ENCODE measurements at places on chromosomes 3 and 15.

DNA sequence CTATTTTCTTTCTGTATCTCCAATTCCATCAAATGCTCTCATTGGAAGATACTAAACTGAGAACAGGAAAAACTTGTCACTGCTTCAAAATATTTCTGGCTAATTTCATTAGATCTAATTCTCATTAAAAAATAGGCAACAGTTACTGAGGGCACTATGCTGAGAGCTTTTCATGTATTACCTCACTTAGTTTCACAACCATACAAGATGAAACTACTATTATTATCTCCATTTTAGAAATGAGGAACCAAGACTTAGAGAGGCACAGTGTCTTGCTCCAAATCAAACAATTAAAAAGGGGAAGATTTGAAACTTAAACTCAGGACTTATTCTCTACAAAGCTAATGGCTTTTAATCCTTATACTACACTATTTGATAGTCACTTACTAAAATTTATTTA lies 7.2 kb upstream of the OTOL1 start:
- DNase-seq, result no peak

- no peak for DNase-seq
Observed at GRCh38 chr15:81643771-81644170, 269.8 kb upstream of the TMC3 start.

DNA sequence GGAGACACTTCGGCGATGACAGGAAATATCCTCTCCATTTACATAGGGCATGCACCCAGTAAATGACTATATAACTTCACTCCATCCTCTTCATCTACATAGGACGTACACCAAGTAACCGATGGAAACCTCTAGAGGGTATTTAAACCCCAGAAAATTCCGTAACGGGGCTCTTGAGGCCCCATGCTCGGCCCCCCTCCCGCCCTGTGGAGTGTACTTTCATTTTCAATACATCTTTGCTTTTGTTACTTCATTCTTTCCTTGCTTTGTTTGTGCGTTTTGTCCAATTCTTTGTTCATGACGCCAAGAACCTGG lies 7.5 kb upstream of the FAM107A start:
- no peak for DNase-seq

- DNase-seq, result no peak
Observed at GRCh38 chr3:17065881-17066280, 181.1 kb downstream of the PLCL2 start.

GRCh38 chr3:188978421-188979171 lies 193.2 kb upstream of the TPRG1 start:
- DNase-seq, result no peak

DNA sequence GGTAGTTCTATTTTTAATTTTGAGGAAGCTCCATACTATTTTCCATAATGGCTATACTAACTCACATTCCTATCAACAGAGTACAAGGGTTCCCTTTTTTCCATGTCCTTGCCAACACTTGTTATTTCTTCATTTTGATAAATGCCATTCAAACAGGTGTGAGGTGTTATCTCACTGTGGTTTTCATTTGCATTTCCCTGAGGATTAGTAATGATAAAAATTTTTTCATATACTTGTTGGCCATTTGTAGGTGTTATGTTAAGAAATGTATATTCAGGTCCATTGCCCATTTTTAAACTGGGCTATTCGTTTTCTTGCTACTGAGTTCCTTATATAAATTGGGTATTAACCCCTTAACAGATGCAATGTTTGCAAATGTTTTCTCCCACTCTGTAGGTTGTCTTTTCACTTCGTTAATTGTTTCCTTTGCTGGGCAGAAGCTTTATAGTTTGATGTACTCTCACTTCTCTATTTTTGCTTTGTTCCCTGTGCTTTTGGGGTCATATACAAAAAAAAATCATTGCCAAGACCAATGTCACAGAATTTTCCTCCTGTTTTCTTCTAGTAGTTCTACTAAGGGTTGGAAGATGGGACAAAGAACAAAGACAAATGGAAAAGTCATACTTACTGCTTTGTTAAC lies 11.0 kb upstream of the VPS39 start:
- no peak for DNase-seq

DNA sequence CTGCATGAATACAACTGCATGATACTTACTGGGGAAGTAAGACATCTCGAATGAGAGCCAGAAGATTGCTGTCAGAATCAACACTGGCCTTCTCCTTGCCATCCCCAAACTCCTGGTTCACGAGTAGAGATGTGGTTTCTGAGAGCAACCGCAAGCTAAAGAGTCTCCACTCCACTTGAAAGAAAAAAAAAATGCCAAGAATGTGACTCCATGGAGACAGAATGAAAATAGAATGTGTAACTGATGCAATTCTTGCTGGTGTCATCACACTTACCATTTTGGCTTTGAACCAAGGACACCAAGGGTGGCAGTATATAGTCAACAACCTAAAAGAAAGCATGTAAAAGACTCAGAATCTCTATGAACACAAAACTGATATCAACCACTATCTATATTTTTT lies 280.4 kb downstream of the ULK4 start:
- no peak for DNase-seq

GRCh38 chr3:175746308-175746707 lies 887.2 kb downstream of the NAALADL2 start:
- DNase-seq, result no peak

DNA sequence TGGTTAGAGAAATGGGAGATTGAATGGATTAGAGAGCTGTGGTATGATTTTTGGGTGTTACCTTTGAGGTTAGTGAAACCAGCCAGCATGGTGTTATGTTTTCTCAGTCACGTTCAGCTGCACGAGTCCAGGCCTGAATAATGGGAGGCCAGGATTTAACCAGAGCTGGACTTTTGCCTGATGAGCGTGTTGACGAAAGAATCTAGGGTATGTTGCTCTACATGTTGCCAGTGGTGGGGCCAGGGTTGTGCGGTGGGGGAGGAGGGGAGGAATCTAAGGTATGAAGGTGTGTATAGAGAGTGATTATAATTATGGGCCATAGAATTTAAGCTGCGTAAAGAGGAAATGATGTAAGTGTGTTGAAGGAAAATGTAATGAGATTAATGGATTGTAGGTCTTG lies 22.8 kb downstream of the MINDY2 start:
- no peak for DNase-seq

DNA sequence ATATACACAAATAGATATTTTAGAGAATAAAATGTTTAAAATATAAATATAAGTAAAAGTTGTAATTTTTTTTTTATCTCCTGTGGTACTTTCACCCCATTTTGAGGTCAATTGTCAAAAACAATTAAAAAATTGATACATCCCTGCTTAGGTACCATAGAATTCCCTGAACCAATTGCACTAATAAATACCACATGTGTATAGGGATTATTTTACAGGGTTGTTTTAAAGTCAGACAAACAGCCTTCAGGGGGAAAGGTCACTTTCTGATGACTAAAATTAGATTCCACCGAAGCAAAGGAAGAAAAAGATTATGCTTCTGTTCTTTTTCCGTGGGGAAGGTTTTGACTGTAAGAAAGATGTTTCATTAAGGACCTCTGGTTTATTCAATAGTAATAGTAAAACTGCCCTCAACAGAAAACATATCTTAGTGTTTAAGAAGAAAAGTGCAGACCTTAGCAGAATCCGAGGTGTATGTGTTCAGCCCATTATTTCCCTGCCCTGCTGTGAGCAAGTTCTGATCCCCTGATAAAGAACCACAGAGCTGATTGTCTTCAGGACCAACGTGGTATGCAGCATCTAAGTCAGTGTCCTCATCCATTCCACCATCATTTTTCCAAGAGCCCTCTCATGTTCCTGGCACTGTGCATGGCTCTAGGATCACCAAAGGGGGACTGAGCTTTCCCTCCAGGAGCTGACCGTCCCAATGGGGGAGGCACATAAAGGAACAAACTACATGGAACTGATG lies 132.9 kb upstream of the IL12A start:
- DNase-seq, result no peak

Data from neural crest cell (in vitro differentiated cells).